ENCODE measurements at places on chromosomes 12 and 14.

GRCh38 chr12:48296586-48297282 is 54.0 kb downstream of the ZNF641 start:
- peaks cover 18% of the 10 kb centered on the region for H3K27me3 ChIP-seq
- H3K27ac ChIP-seq: no peak overlapping the region
- peak overlapping the region; percentile 61 for H3K4me3 ChIP-seq
- no peaks in the 10 kb centered on the region for H3K36me3 ChIP-seq
- DNase-seq: peak; percentile 17

DNA sequence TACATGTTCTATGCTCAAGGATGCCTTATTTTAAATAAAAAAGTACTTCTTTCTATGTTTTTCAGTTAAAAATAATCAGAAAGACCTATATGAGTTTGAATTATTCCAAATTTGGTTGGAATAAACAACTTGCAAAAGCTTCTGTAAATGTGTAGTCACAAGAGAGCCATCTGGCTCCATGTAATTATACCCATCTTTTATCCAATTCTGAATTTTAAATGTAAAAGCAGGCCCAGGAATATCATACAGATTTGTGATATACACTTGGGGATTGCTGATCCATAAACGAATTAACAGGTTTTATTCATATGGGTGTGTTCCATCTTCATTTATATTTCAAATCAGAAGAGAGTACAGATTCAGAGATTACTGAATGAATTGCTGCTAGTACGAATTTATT is 329.2 kb upstream of the LRFN5 start:
- no peaks in the 10 kb centered on the region for H3K36me3 ChIP-seq
- H3K27ac ChIP-seq: no peak overlapping the region
- no peak overlapping the region for H3K4me3 ChIP-seq
- no peaks in the 10 kb centered on the region for H3K27me3 ChIP-seq
- H3K4me1 ChIP-seq: no peaks in the 10 kb centered on the region

DNA sequence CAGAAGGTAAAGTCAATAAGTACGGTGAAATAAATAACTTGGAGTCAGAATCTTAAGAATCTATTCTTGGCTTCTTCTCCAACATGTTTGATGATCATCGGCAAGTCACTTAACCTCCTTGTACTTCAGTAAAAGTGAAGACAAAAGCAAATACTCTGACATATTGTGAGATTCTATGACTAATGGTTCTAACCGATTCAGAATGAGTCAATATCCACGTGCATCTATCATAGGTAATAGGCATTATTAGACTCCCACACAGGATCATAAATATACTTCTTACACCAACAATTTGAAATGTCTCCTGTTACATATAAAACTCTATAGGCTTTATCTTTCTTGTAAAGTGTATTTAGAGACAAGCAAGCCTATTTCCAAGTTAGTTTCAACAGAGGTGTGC is 144.4 kb upstream of the ATXN7L3B start:
- no peak for DNase-seq
- no peaks in the 10 kb centered on the region for H3K36me3 ChIP-seq
- no peak overlapping the region for H3K27ac ChIP-seq
- H3K27me3 ChIP-seq: no peaks in the 10 kb centered on the region
- no peak overlapping the region for H3K4me3 ChIP-seq
- H3K4me1 ChIP-seq: no peaks in the 10 kb centered on the region

GRCh38 chr14:75905147-75905904 is 76.5 kb downstream of the TGFB3 start:
- H3K36me3 ChIP-seq: no peaks in the 10 kb centered on the region
- no peaks in the 10 kb centered on the region for H3K27me3 ChIP-seq
- H3K27ac ChIP-seq: no peak overlapping the region
- no peak overlapping the region for H3K4me3 ChIP-seq
- no peaks in the 10 kb centered on the region for H3K4me1 ChIP-seq

GRCh38 chr12:15662303-15662980 is 126.7 kb downstream of the EPS8 start:
- no peak overlapping the region for H3K27ac ChIP-seq
- peaks cover 1% of the 10 kb centered on the region for H3K27me3 ChIP-seq

DNA sequence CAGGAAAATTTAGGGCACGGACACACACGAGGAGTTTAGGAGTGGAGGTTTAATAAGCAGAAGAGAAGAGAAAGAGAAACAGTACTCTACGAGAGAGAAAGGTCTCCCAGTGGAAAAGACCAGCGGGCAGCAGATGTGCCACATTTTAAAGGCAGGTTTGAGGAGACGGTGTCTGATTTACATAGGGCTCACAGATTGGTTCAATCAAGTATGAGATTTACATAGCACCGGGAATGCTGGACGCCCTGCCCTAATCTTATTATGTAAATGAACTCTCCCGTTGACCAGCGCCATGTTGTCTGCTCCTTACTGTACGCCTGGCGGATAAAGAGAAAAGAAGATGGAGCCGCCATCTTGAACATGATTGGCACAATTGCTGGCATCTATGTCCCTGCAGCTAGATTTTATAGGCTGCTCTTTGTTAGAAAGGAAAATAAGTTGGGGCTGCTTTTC is 17.9 kb downstream of the NFKBIA start:
- H3K4me3 ChIP-seq: no peak overlapping the region
- no peak overlapping the region for H3K27ac ChIP-seq
- no peak for DNase-seq
- H3K36me3 ChIP-seq: no peaks in the 10 kb centered on the region
- no peaks in the 10 kb centered on the region for H3K4me1 ChIP-seq

GRCh38 chr14:78683206-78683605 is 513.0 kb downstream of the NRXN3 start:
- no peaks in the 10 kb centered on the region for H3K27me3 ChIP-seq
- H3K4me3 ChIP-seq: no peak overlapping the region

GRCh38 chr14:76232800-76233199 is 81.1 kb downstream of the GPATCH2L start:
- H3K27ac ChIP-seq: no peak overlapping the region
- H3K4me1 ChIP-seq: no peaks in the 10 kb centered on the region
- H3K4me3 ChIP-seq: no peak overlapping the region
- H3K27me3 ChIP-seq: no peaks in the 10 kb centered on the region
- no peak for DNase-seq
- H3K36me3 ChIP-seq: no peaks in the 10 kb centered on the region

- H3K36me3 ChIP-seq: no peaks in the 10 kb centered on the region
- peaks cover 3% of the 10 kb centered on the region for H3K4me1 ChIP-seq
- no peaks in the 10 kb centered on the region for H3K27me3 ChIP-seq
- DNase-seq: no peak
- no peak overlapping the region for H3K27ac ChIP-seq
These were observed 297.5 kb upstream of the SLC16A7 start for GRCh38 chr12:59298296-59298695.

DNA sequence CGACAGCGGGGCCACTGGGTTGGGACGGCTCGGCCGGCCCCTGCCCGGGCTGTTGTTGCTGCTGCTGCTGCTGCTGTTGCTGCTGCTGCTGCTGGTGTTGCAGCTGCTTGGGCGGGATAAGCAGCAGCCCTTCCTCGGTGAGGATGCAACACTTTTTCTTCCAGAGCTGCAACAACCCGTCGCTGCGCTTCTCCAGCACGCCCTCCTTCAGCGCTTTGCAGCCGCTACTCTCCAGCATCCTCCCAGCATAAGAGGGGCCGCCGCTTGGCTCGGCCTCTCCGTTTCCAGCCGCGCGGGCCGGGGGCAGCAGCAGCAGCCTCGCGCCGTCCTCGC is 529 bp downstream of the PHLDA1 start:
- H3K36me3 ChIP-seq: peaks cover 54% of the 10 kb centered on the region
- DNase-seq: no peak
- H3K4me3 ChIP-seq: peak overlapping the region; percentile 97
- H3K27me3 ChIP-seq: no peaks in the 10 kb centered on the region
- peaks cover 51% of the 10 kb centered on the region for H3K4me1 ChIP-seq

DNA sequence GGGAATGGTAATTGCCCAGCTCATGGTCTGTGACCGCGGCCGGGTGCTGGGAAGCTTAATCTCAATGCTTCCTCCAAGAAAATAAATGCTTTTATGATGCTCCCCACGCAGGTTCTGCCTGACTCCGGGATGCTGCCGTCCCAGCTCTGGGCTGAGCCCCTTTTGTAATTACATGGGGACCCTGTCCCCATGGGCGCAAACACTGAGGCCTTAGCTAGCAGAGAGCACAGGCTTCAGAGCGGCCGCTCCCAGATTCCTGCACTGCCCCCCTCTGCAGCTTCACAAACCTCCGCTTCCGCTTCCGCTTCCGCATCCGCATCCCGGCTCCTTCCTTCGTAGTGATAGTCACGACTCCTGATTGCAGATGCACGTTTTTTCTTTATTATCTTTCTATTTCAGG is 129.5 kb downstream of the KIF26A start:
- DNase-seq: no peak
- H3K27me3 ChIP-seq: no peaks in the 10 kb centered on the region
- no peak overlapping the region for H3K27ac ChIP-seq
- no peaks in the 10 kb centered on the region for H3K36me3 ChIP-seq
- no peak overlapping the region for H3K4me3 ChIP-seq
